ENCODE measurements at places on chromosomes 2 and 18. TPM values are rescaled to one million over a fixed set of nuclear protein-coding genes. Genes with fewer than 3 reads are reported as not detected.

Gene PRSS56
- total RNA-seq, result not detected

Gene TCF7L1
- 4.6 TPM for total RNA-seq

Gene FOXI3
- not detected for total RNA-seq

Gene MROH2A
- not detected for total RNA-seq

Gene TLX2
- not detected for total RNA-seq

Gene ZNF521
- 18.8 TPM for total RNA-seq

Gene GEN1
- 4.2 TPM for total RNA-seq

Gene NT5DC4
- total RNA-seq, result not detected

Gene SMAD7
- total RNA-seq, result 17.0 TPM

Gene LIMS4
- 4.3 TPM for total RNA-seq

Gene DAW1
- total RNA-seq, result not detected

Gene TBR1
- not detected for total RNA-seq

Gene RBM44
- 0.47 TPM for total RNA-seq

Gene FBXO11
- total RNA-seq, result 33.3 TPM

Gene PPIL3
- total RNA-seq, result 30.5 TPM

Gene PCARE
- total RNA-seq, result 1.3 TPM

Gene FBXO36
- total RNA-seq, result 0.59 TPM

Gene LRP1B
- total RNA-seq, result 0.14 TPM

Gene SERPINB2
- not detected for total RNA-seq

Gene CCBE1
- 0.50 TPM for total RNA-seq

Gene HOXD13
- not detected for total RNA-seq

Gene STAT4
- 1.2 TPM for total RNA-seq

Gene SERPINB3
- not detected for total RNA-seq

Gene AMER3
- not detected for total RNA-seq

Gene ODC1
- total RNA-seq, result 61.8 TPM

Gene PROM2
- total RNA-seq, result 1.6 TPM

Gene CACNB4
- total RNA-seq, result 0.57 TPM

Gene CABYR
- total RNA-seq, result not detected

Gene LIMS3
- total RNA-seq, result 3.1 TPM

Gene PHOSPHO2
- total RNA-seq, result 2.2 TPM

Gene SLC4A3
- total RNA-seq, result 671 TPM

Gene TPO
- 8.2 TPM for total RNA-seq

Gene RELCH
- total RNA-seq, result 12.1 TPM

Gene FAM110C
- 5.2 TPM for total RNA-seq

Gene CNPPD1
- total RNA-seq, result 70.8 TPM

Gene SMIM21
- total RNA-seq, result not detected

Gene SNTG2
- total RNA-seq, result 1.6 TPM

Gene UGT1A5
- not detected for total RNA-seq

Gene SIX3
- not detected for total RNA-seq

Gene LYPD6B
- total RNA-seq, result not detected
